ENCODE measurements at places on chromosomes 11 and 22.

DNA sequence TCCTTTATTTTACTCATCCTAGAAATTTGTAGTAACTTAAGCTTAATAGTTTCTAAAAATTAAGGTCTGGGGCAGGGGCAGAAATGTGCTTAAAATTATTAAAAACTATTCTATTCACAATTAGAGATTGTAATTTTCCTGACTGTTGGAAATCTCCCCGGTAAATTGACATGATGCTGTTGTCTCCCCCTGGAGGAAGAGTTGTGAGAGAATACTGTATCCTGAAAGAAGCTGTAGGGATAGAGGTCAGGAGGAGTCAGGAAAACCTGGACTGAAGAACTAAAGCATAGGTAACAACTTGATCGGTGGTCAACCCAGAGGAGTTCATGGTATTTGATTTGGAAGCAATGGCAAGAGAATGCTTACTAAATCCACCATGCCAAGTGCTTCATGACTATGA is 16.2 kb upstream of the ESAM start:
- DNase-seq: no peak

GRCh38 chr22:49302150-49302460 is 525.6 kb downstream of the BRD1 start:
- no peak for DNase-seq

- DNase-seq: no peak
Observed at GRCh38 chr11:95556011-95556341, 233.6 kb downstream of the FAM76B start.

DNA sequence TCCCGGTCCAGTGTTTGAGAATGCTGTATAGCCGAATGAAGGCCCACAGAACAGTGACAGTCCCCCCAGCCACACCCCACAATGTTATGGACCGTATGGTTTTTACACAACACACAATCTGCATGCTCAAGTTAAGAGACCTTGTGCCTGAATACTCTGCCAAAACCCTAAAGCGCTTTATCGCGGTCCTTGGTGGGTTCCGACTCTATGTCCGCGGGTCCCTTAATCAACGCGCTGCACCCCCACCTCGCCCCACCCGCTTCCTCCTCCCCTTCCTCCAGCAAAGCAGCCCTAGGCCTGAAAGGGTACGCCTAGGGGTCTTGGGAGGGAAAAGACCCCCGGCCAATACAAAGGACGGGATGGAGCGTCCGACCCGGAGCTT is 442 bp downstream of the COPB1 start:
- no peak for DNase-seq

DNA sequence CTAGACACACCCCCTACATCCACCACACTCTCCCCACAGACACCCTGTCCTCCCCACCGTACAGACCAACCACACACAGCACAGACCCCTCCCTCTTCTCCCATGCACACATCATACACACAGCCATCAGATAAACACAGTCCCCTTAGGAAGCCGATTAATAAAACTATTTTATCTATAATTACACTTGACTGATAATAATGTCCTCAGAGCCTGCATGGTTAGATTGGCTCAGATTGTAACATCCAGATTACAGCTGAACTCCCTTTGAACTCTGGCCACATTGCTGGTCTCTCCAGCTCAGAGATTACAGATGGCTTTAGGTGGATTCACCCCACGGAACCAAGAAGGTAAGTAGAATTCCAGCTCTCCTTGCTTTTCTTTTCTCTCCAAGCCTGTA is 9.5 kb upstream of the ELF5 start:
- no peak for DNase-seq

GRCh38 chr22:27032091-27032761 is 374.8 kb downstream of the MIAT start:
- no peak for DNase-seq

DNA sequence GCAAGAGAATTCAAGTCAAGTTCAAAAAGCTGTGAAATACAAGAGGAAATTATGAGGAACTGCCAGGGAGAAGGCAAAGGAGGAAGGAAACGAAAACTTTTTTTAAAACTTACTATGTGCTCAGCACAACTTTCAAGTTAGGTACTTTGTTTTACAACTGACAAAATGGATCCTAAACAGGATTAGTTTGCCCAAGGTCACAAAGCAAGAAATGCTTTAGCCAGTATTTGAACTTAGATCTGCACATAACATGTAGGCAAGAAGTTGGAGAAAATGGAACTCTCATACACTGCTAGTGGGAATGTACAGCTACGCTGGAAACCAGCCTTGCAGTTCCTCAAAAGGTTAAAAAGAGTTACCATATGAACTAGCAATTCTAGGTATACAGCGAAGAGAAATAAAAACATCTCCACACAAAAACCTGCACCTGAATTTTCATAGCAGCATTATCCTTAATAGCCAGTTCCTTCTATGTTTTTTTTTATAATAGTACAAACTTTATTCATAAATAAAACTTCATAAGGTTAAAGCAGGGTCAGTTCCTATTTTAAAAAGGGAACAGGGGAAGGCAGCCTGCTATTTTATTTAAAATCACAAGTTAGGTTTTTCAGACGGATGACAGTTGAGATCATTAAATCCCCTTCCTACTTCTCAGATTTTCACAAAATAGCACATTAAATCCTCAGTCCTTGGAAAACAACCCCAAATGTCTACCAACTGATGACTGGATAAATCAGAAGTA is 19.2 kb downstream of the DDX6 start:
- no peak for DNase-seq

GRCh38 chr22:47776329-47776728 is 1013.9 kb downstream of the TBC1D22A start:
- no peak for DNase-seq

Data from NCI-H2107 (cell line).